Mammary epithelial cell (primary cell): ENCODE measurements at places on chromosomes 7 and 10.
A peak's percentile ranks its signal among the peaks of the same experiment; 100 is the strongest.

- DNase-seq = no peak
These were observed 598.1 kb downstream of the SH2D4B start for GRCh38 chr10:81135851-81136250.

DNA sequence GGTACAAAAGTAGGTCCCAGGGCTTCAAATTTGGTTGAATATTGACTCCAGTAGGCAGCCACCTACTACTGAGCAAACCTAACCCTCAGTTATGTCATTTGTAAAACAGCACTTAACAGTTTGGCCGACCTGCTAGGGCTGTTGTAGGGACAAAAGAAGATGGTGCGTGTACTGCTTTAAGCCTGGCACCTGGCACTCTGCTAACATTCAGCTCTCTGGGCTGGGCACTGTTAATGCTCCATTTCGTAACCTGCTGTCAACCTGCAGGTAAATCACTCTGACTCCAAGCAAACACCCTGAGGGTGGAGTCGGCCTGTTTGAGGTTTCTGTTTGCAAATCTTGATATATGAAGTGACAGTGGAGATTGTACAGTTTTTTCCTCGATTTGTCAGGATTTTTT lies 7.2 kb downstream of the ZKSCAN1 start:
- peak; percentile 55 for DNase-seq

- no peak for DNase-seq
These were observed 52.7 kb upstream of the INPP5A start for GRCh38 chr10:132484922-132485321.

DNA sequence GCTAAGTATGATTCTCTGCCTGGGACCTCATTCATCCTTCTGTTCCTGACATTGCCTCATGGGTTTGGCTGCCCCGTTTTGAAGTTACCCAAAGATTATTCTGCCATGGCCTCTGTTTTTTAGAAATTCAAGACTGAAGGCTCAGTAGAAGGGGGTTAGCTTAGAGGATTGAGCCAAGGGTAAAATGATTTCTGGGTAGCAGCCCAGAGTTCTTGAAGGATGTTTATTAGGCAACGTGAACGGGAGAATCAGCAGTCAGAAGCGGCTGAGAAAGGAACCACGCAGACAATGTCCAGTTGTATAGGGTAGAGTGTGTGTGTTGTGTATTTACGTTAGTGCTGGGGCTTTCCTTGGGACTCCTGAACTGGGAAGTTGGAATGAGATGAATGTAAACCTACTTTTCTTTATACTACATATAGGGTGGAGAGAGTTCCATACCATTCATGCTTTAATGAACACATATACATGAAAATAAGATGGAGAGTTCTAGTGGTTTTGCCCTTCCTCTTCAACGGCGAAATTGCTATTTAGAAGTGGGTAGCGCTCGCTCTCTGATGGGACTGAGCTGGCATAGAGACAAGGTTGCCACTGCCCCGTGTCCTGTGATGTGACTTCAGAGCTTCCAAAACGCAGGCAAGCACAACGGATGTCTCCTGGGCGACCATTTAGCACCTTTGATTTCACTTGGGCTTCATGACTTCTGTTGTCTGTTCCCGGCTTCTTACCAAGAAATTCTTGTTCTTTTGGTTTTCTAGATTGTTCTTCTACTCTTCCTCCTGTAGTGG lies 35.0 kb upstream of the IL15RA start:
- DNase-seq = no peak

- no peak for DNase-seq
These were observed 5.4 kb downstream of the ATP6V1F start for GRCh38 chr7:128867842-128868623.

DNA sequence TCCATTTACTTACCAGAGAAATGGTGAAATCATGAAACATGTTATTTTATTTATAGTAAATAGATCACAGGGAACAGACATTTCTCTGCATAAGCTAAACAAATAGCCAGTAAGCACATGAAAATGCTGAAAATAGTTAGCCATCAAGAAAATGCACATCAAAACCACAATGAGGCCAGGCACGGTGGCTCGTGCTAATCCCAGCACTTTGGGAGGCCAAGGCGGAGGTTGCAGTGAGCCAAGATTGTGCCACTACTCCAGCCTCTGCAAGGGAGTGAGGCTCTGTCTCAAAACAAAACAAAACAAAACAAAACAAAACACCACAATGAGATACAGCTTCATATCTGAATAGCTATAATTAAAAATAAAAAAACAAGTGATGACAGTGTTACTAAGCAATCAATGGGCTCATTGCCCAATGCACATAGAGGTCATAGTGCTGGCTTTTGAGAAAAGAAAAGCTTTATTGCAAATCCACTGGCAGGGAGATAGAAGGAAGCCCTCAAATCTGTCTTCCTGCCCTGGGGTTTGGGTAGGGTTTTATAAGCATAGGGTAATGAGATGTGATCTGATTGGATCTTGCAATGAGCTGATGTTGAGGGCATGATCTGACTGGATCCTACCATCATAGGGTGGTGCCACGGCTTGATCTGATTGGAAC lies 16.2 kb downstream of the CSTF2T start:
- DNase-seq = no peak

DNA sequence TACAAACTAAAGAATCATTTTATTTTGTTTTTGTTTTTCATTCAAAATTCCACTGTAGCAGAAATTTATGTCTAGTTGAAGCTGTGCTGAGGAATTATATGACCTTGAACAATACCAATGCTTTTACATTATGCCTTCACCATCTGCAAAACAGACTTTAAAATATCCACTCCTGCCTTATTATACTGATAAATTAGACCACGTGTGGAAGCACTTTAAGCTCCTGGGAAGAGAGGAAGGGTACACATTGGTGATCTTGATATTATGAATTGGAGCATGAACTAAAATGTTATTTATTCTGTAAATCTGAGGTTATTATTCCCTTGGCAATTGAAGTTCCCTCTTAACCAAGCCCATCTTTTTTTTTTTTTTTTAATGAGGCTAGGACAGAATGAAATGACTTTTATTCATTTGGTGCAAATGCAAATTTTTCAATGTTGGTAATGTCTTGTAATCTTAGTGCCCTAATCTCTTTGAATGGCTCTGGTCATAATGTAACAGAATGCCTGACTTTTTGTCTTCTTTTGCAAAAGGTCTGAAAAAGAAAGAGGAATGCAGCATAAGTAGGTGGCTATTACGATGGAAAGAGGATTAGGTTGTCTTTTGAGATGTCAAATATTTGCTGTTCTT lies 139.9 kb upstream of the COBL start:
- DNase-seq = no peak

- DNase-seq = no peak
These were observed 1.3 kb downstream of the PFKFB3 start for GRCh38 chr10:6204063-6204340.

DNA sequence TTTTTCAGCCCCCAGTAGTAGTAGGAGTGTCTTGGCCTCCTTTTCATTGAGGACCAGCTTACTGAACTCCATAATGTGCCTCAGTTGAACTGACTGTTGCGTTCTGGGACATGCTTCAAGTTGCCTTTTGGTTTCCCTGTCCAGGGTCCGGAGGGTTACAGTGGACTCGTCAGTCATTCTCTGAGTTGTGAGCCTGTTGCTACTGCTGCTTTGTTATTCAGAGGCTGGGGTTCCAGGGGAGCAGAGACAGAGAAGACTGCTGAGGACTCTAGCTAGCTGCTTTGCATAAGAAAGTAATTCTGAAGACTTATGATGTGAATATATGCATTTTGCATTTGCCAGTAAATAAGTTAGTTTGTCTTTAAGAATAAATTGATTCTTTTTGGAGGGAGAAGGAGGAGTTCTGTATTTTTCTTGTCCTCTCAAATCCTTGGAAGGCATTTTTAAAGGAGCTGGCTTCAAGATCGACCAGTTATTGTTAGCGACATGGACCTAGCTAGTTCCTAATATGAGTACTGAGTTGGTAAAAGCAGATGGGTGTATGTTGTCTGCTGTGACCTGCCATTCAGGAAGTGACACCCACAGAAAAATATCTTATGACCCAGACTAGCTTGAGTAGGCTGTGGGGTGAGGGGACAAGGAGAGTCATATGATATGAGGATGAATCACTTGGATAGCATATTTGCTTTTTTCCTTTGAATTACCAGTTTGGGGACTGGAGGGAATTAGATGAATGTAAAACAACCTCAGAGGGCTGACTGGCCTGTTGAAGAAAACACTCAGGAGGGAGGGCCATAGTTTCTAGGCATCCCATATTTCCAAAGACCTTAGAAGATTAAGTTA lies 8.3 kb downstream of the PI4K2A start:
- DNase-seq = peak; percentile 92

DNA sequence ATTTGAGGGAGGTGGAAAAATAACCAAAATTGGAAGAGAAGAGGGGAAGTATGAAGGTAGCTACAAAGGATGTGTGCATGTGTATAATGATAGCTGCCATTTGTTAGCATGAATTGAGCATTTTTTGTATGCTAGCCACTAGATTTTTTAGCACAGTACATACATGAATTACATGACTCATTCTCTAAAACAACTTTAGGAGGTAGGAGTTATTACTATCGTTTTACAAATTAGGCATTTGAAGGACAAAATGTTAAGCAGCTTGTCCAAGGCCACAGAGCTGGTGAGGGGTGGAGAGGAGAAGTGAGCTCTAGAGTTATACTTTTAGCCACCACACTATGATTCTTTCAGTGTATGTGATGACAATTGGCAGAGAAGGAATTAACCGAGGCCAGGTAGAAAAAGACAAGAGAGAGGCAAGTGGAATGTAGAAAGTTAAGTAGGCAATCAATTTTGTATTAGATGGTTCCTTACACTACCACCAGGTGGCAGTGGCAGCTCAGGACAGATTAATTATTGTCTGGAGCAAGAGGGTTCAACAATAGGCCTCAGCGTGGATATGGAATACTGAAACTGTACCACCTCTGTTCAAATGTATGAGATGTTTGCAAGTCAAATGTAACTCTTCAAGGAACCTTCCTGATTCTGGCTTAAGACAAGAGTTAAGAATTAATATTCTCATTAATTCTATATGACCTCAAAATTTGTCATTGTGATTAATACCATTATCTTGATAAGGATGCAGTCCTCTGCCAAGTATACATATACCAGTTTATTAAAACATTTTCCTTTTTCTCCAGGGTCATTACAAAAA lies 128.0 kb downstream of the MBL2 start:
- DNase-seq = peak; percentile 35

DNA sequence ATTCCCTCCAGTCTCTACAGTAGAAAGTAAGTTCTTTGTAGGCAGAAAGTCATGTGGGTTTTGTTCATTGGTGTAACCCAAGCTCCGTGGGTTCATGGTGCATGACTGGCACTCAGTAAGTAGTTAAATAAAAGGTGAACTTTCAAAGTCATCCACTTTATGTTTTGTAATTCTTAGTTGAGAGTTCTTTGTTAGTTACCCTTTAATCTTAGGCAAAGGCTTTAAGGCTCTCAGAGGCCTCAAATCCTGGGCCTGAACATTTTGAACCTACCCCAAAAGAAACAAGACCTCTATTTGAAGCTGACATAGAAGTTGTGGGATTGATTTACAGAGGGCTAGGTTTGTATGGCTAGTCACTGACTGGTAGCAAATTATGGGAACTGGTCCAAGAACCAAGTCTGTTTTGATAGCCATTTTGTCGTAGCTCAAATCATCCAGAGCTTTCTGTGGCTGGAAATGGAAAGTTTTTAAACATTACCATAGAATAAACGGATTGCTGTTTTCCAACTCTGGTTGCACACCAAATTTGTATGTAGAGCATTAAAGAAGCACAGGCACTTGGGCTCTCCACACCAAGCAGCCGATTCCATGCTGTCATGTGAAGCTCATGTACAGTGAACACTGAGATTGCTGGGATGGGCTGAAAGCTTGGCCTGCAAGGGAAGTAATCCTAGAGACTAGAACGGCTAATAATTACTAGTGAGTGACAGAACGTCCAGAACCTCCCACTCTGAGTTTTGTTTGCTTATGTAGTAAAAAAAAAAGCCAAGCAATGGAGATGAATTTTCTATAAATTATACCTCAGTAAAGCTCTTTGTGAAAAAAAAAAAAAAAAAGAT lies 53.5 kb downstream of the DENND11 start:
- DNase-seq = no peak

GRCh38 chr10:42556931-42557330 lies 81.4 kb downstream of the ZNF33B start:
- no peak for DNase-seq

DNA sequence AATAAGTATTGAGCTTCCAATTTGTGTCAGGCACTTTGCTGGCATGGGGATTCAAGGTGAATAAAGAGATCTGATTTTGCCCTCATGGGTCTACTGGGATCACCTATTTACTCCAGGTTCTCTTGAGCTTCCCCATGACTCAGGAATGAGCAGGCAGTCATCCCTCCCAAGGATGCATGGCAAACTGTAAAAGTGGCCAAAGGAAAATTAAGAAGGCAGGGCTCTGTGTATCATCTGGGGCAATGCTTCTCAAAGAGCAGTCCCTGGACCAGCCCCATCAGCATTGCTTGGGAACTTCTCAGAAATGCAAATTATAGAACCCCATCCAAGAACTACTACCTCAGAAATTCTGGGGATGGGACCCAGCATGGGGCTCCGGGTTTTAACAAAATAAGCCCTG lies 48.7 kb downstream of the WDFY4 start:
- DNase-seq = no peak

DNA sequence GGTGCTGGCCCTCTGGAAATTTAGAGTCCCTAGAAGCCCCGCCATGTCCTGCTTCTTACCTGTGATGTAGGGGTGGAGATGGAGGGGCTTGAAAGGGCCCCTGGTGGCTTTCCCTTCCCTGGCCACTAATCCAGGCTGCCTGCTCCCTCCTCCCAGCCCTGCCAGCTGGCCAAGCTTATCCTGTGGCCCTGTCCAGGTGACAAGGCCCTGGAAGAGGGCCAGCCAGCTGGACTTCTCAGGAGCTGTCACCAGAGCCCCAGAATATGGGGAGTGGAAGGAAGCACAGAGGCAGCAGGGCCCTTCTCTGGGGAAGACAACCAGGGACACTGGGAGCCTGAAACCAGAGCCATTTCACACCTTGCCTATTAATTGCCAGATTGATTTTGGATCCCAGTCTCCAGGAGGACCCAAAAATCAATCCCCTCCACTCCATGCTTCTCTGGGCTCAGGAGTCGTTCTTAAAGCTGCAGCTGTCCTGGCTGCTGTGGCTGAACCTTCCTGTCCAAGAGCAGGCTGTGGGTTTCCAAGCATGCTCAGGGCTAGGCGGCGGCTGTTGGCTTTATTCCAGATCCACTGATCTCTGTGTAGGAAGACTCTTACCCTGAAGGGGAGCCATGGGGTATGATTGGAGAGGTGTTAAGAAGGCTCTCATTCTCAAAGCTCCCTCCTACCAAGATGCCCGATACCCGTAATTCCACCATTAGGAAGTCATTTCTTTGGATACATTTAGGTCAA lies 52.6 kb upstream of the PCBD1 start:
- peak; percentile 38 for DNase-seq

- no peak for DNase-seq
These were observed 48.5 kb upstream of the FGL2 start for GRCh38 chr7:77248154-77248553.

GRCh38 chr7:40015790-40016296 lies 65.8 kb downstream of the CDK13 start:
- DNase-seq = peak; percentile 39
